ENCODE measurements at places on chromosomes 2 and 18.

DNA sequence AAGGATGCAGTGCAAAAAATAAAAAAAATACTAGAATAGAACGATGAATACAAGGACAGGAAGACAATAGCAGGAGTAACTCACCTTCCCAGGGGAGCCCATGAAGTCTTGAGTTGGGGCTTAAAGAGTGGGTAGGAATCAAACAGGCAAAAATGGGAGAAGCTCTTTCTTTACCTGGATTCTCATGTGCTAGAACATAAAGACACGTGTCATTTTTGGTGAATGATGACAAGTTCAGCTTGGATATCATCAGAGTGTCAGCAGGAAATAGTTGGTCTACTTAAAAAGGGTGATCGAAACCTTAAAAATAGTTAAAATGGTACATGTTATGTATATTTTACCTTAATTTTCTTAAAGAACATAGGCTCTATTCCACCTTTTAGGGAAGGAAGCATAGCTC lies 5.7 kb downstream of the SGPP2 start:
- DNase-seq, result no peak

DNA sequence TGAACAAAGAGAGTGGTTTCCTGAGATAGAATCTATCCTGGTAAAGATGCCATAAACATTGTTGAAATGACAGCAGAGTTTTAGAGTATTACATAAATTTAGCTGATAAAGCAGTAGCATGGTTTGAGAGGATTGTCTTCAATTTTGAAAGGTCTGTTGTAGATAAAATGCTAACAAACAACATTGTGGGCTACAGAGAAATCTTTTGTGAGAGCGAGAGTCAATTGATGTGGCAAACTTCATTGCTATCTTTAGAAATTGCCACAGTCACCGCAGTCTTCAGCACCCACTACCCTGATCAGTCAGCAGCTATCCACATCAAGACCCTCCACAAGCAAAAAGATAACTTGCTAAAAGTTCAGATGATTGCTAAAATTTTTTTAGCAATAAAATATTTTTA lies 17.5 kb downstream of the VRK2 start:
- DNase-seq, result no peak

GRCh38 chr2:17107151-17107550 lies 411.1 kb downstream of the RAD51AP2 start:
- no peak for DNase-seq

DNA sequence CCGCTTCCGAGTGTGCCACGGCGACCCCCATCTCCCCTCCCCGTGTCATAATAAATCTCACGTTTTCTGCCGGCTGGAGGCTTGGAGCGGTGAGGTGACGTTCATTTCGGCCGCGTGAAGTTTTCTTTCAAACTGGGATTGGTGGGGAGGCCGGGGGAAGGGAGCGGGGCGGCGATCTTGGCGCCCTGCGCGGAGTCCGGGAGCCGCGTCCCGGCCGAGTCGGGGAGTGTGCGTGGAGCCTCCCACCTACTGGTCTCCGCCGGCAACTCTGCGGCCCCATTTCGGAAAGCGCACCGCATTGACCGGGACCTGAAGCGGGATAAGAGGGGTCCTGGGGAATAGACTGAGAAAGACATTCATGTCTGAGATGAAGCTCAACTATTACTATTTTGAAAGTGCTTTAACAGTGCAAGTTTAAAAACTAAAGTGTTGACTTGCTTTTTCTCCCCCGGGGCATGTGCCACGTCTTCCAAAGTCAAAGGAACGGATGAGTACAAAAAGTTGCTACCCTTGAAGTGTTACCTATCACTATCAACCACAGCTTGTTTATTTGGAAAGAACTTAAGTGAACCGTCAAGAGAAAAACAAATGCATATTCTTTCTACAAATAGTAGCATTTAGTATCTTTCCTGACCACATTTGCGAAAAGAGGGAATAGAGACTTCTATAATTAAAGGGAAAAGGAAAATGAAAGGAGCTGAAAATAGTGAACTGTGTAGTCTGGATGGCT lies 818 bp upstream of the IKZF2 start:
- no peak for DNase-seq

- DNase-seq, result no peak
Measured at GRCh38 chr2:160582490-160583145, 89.0 kb upstream of the RBMS1 start.

DNA sequence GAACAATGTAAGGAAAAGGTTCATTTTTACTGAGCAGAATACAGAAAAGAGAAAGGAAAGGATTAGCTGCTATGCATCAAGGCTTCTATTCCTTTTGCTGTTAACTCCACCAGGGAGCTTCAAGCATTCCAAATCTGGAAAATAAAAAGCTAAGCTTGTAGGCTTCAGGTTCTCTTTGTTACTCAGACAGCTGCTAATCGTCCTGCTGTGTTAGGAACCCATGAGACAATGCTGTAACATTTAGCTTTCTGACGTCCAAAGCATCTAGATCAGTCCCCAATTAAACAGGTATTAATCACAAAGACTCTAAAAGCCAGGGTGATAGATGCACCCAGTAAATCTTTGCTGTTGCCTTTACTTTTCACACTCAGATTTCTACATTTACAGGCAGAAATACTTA lies 103.8 kb downstream of the EPHA4 start:
- no peak for DNase-seq

DNA sequence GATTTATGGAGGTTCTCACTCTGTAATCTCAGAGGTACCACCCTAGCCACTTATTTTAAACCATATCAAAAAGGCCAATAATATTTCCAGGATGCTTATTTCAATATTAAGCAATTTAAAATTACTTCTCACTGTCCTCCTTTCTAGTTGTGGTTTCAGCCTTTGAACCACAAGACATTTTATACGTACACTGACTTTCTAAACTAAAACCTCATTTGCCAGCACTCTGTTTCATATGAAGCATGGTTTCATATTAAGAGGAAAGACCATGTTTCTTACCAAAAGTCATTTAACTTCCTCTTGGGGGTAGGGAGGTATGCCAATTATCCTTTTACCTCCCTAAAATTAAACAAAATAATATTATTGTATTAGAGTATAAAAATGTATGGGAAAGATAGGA lies 399.8 kb downstream of the CDH7 start:
- no peak for DNase-seq

- DNase-seq, result no peak
Measured at GRCh38 chr2:7450833-7451190, 533.6 kb downstream of the RNF144A start.

- DNase-seq, result no peak
Measured at GRCh38 chr2:234864506-234864905, 87.3 kb upstream of the SH3BP4 start.

DNA sequence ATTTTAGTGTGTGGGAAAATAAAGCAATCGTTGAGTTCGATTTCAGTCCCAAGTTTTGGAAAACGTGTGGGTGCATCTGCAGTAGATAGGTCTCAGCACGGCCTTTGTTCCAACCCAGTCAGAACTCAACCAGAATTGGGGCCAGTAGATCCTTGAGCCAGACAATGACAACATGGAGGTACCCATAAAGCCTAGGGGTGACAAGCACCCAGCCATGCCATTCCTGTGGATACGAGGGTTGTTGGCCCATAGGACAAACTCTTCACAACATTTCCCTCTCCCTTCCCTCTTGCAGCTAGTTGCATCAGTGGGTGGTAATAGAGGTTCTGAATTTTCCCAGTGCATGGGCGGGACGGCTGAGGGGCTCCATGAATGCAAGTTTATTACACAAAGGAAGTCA lies 60.1 kb downstream of the ST3GAL5 start:
- no peak for DNase-seq

DNA sequence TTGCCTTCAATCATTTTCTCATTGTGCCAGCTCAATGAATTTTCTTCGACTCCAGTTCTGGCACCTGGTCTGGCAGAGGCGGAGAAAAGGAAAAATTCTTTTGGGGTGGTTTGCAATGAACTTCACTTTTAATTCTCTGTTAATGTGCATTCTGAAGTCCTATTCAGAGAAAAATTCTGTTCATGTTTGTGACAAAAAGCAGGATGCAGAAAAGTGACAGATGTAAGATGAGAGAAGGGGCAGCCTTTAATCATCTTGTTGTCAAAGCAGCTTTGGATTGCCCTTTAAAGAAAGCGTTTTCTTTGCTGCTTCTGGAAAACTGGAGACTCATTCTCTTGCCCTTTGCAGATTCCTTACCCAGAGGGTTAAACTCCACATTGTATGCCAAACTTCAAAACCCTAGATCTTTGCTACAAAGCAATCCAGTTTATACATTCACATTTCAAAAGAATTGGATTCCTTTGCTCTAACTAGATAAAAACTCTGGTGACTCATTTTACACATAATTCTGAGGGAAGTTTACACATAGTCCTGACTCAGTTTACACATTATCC lies 94.6 kb upstream of the CAVIN2 start:
- no peak for DNase-seq

DNA sequence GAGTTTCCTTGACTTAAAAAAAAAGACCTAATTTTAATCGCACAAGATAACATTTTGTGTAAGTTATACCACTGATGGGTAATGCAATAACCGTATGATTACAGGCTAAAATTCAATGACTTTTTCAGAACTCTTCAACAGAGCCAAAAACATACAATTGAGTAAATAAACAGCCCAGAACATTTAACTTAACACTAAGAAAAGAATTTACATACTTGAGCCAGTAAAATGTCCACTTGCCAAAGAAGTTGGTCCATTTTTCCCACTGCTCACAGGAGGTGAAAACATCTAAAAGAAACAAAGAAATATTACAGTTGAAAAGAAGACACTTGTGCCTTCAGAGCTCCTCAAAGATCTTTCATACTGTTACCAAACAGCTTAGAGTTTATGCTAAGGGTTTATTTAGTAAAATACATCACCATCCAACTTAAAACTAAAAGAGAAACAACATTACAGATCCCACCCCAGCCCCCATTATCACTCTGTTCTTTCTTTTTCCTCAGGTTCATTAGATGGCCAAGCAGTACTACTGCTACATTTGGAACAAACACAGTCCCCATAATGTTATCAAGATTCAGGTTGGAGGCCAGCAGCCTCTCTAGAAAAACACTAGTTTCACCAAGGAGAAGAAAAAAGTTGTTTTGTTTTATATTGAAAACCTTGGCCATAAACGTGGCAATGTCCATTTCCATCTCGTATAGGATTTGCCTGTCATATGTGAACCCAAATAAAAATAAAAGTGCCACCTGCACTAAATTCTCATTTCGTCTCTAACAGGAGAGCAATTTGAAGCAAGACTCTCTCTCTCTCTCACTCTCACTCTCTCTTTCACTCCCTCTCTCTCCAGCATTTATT lies 2.7 kb downstream of the TCF4 start:
- DNase-seq, result no peak

GRCh38 chr2:202124286-202124685 lies 51.2 kb downstream of the KIAA2012 start:
- DNase-seq, result no peak

- no peak for DNase-seq
Measured at GRCh38 chr18:12452784-12453183, 45.1 kb downstream of the PRELID3A start.

GRCh38 chr2:71609441-71609840 lies 156.1 kb downstream of the DYSF start:
- DNase-seq, result no peak

GRCh38 chr2:69020496-69021426 lies 7.8 kb downstream of the ANTXR1 start:
- DNase-seq, result no peak

GRCh38 chr18:24429188-24429587 lies 2.7 kb downstream of the IMPACT start:
- no peak for DNase-seq

GRCh38 chr2:64522843-64523428 lies 1.2 kb upstream of the AFTPH start:
- DNase-seq, result peak; percentile 55

GRCh38 chr2:178006710-178007109 lies 65.9 kb downstream of the PDE11A start:
- no peak for DNase-seq

DNA sequence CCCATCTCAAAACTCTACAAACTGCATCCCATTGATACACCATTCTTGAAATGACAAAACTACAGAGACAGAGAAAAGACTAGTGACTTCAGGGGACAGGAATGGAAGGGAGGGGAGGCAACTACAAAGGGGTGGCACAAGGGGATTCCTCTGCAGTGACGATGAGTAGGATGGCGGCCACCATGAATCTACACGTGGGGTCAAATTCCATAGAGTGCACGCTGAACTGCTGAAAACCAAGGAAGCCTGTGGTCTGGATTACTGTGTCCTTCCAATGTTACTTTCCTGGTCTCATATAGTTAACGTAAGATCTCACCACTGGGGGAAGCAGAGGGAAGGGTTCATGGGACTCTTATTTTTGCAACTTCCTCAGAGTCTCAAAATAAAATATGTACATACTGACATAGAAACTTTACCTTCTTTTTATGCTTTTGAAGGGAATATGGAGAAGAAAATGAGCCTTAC lies 23.6 kb downstream of the COX7A2L start:
- DNase-seq, result no peak

- no peak for DNase-seq
Measured at GRCh38 chr2:222576171-222577081, 79.5 kb downstream of the FARSB start.

DNA sequence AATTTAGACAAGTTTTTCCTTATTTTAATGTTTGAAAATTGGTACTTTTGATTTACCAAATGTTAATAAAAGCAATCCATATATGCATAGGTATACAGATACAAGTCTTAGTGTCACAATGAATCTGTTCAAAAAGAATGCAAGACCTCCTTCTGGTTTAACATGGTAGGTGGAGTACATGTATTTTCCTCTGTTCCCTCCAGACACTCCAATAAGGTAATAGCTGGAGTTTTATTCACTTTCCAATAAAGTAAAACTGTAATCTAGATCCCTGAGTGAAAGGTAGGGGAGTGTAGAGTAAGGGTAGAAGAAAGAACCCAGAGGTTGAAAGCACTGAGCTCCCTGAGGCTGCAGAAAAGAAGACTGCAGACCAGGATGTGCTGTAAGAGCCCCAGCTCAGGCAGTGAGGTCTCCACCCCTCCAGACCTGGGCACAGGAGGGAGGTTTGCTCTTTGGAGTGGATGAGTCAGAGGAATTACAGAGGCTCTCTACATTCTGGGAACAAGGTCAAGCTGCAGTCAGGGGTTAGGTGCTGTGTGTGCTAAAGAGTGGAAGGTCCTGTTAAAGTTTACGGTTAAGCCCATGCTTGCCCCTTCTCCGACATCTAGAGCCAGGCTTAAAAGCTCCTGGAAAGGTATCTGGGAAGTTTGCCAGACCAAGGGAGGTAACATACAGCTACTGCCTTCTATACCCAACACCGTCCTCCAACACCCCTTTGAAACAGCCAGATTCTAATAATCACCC lies 27.6 kb upstream of the STAT1 start:
- DNase-seq, result no peak

- DNase-seq, result no peak
Measured at GRCh38 chr18:64185987-64186386, 37.1 kb upstream of the LINC00305 start.

GRCh38 chr2:33707312-33707711 lies 108.2 kb upstream of the FAM98A start:
- no peak for DNase-seq

- no peak for DNase-seq
Measured at GRCh38 chr2:122414902-122415301, 659.5 kb downstream of the TSN start.

DNA sequence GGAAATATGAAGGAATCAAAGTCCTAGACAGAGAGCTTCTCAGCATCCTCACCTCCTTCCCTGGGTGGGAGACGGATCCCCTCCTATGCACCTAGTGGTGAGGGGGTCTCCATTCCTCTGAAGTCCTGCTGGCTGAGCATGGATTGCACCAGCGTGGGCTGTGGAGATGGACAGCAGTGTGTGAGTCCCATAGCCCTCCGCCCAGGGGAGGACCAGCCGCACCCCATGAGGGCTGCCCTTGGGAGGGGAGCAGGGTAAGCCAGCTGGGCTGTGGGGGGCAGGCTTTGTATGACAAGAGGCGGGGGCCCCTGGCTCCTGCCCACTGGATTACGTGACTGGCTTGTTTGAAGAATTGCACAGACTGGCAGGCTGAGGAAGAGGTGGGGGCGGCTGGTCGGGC lies 768.2 kb downstream of the GALR1 start:
- DNase-seq, result no peak

Data from memory B cell (primary cell).